Type B pancreatic cell (in vitro differentiated cells): ENCODE measurements at places on chromosomes 3 and 15. TPM values are rescaled to one million over a fixed set of nuclear protein-coding genes. Genes with fewer than 3 reads are reported as not detected.

DNA sequence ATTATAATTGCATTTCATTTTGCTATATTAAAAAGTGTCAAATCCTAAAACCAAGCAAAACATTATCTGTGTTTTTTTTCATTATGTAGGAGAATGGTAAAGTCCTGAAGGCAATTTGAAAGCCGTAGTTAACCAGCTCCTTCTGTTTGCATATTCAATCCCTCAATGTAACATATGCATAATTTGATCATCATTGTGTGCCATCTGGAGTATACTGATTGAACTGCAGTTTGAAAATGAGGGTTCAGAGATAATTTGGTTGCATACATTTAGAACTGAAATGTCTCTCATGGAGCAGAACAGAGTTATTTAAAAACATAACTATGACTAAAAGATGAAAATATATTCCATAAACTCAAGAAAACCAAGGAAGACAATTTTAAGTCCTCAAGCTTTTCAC is 518.6 kb downstream of the GBE1 start:
- no peak overlapping the region for H3K27ac ChIP-seq
- H3K4me3 ChIP-seq: no peak overlapping the region
- no peaks in the 10 kb centered on the region for H3K27me3 ChIP-seq
- H3K4me1 ChIP-seq: no peaks in the 10 kb centered on the region

DNA sequence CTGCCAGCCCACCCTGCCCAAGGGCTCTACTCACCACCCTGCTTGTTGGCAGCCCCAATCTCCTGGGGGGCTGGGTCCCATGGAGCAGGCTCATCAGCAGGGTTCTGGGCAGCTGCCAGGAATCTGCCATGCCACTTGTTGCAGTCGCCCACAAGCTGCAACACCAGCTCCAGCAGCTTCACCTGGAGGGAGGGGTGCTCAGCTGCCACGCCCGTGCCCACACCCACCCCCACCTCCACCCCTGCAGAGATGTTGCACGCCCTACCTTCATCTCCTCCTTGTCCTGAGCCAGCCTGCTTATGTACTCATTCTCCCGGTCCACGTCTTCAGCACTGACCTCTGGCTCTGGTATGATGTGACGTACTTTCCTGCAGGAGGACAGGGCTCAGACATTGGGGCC is 77.9 kb upstream of the C2CD4B start:
- no peak for DNase-seq
- no peak overlapping the region for H3K27ac ChIP-seq
- peaks cover 5% of the 10 kb centered on the region for H3K27me3 ChIP-seq
- H3K4me1 ChIP-seq: no peaks in the 10 kb centered on the region
- no peaks in the 10 kb centered on the region for H3K36me3 ChIP-seq

The DNAJB11 gene
- total RNA-seq: 63.4 and 68.5 TPM in 2 replicates

GRCh38 chr15:77035999-77036471 is 34.9 kb downstream of the TSPAN3 start:
- peak; percentile 56 for DNase-seq
- H3K27ac ChIP-seq: peak overlapping the region; percentile 74
- H3K36me3 ChIP-seq: peaks cover 6% of the 10 kb centered on the region
- no peaks in the 10 kb centered on the region for H3K27me3 ChIP-seq
- no peak overlapping the region for H3K4me3 ChIP-seq

DNA sequence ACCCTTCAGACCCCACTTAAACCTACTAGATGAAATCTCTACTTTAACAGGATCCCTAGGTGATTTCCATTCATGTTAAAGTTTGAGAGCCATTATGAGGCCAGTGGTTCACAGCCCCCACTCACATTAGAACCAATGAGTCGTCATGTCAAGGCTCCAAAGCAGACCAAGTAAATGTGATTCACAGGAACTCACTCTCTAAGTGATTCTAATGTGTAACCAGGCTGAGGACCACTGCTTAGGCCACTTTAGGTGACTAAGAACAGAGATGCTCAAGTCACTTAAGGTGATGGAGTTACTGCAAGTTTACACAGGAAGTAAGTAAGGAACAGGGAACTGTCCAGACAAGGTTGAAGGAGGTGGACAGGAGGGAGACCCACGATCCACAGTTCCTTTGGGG is 7.7 kb downstream of the GALNT15 start:
- H3K27ac ChIP-seq: no peak overlapping the region
- DNase-seq: no peak
- no peaks in the 10 kb centered on the region for H3K4me1 ChIP-seq
- H3K27me3 ChIP-seq: peaks cover 12% of the 10 kb centered on the region
- no peak overlapping the region for H3K4me3 ChIP-seq
- H3K36me3 ChIP-seq: no peaks in the 10 kb centered on the region

DNA sequence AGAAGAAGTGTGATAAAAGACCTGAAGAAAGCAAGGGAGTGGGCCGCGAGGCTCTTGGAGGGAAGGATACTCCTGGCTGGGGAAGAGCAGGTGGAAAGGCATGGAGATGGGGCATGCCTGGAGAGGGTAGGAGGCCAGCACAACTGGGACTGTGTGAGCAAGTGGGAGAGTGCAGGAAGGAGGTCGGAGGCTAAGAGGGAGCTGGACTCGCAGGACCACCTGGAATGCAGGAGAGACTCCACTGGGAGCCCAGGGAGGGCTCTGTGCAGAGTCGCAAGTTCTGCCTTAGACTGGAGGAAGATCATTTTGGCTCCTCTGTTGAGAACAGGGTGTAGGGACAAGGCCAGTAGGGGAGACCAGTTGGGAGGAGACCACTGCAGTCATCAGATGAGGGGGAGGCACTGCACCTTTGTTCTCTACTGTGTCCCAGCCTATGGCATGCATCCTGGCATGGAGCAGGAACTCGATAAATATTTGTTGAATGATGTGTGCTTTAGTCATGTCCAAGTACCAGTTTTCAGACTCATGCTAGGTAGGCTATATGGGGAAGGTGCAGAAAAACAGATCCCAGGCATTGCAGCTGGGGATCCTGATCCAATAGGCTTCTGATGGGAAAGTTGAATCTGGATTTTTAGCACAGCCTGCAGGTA is 13.7 kb downstream of the FAM107A start:
- no peak overlapping the region for H3K4me3 ChIP-seq
- H3K36me3 ChIP-seq: no peaks in the 10 kb centered on the region
- no peak overlapping the region for H3K27ac ChIP-seq

DNA sequence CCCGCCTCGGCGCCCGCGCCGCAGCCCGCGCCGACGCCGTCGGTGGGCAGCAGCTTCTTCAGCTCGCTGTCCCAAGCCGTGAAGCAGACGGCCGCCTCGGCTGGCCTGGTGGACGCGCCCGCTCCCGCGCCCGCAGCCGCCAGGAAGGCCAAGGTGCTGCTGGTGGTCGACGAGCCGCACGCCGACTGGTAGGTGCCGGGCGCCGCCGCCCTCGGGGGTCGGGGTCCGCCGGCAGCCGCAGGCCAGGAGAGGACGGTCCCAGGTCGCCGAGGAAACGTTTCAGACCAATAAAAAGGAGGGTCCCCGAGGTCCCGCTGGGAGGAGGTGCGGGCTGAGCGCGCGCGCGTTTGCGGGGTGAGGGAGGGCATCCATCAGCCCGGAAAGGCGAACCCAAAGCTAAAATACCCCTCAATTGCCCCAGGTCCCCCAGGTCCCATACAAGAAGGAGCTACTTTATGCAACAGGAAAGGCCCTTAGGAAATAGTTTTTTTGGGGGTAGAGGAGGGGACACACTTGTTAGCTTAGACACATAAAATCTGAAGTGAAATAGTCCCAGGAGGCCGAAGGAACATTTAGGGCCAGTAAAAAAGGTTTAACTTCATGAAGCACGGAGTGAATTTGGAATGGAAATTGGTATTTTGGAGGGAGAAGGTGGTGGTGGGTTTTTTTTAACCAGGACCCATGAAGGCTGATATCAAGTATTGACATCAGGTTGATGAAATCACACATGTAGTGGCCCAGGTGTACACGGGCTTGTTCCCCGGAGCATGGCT is 739 bp downstream of the SYN2 start:
- peak; percentile 68 for DNase-seq
- peaks cover 4% of the 10 kb centered on the region for H3K4me1 ChIP-seq
- no peaks in the 10 kb centered on the region for H3K36me3 ChIP-seq
- peak overlapping the region; percentile 64 for H3K4me3 ChIP-seq

The ARPIN gene
- total RNA-seq: 14.9 and 22.7 TPM in 2 replicates

GRCh38 chr3:67601919-67602608 is 52.3 kb downstream of the SUCLG2 start:
- H3K27me3 ChIP-seq: no peaks in the 10 kb centered on the region
- no peak overlapping the region for H3K27ac ChIP-seq
- H3K36me3 ChIP-seq: peaks cover 9% of the 10 kb centered on the region
- no peak overlapping the region for H3K4me3 ChIP-seq
- peaks cover 18% of the 10 kb centered on the region for H3K4me1 ChIP-seq
